ENCODE measurements at places on chromosomes 3 and 15.

DNA sequence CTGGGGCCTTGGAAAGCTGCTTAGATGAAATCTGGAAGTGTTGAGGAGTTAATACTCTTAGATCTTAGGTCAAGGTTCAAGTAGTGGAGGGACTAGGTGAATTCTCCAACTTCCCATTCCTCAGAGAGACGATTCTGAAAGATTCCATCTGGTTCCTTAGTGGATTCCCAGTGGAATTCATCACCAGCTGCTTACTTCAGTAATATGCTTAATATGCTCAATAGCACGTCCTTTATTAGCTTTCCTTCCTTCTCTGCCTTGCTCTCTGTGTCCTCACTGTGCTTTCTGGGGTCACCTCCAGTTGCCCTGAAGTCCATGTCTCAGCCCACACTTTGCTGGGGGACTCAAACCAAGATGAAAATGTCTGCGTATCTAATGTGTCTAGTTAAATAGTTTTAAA lies 31.0 kb downstream of the CEP63 start:
- no peak for DNase-seq

GRCh38 chr3:21117370-21117769 lies 633.6 kb downstream of the ZNF385D start:
- DNase-seq: no peak

DNA sequence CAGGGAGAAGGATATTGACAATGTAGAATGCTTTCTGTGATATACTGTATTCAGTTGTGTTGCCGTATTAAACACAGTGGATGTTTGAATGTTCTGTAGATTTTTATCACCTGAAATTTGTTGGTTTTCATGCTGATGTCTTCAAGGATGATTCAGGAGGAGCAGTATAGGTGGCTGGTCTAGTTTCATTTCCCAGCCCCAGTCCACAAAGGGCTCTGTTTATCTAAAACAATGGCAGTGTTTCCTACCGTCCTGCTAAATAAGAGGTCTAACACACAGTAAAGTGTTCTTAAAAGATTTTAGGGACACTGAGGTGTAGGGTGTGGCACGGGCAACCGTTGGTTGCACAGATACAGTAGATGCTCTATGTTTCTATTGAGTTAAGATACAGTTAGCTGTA lies 26.0 kb downstream of the NEO1 start:
- DNase-seq: no peak

DNA sequence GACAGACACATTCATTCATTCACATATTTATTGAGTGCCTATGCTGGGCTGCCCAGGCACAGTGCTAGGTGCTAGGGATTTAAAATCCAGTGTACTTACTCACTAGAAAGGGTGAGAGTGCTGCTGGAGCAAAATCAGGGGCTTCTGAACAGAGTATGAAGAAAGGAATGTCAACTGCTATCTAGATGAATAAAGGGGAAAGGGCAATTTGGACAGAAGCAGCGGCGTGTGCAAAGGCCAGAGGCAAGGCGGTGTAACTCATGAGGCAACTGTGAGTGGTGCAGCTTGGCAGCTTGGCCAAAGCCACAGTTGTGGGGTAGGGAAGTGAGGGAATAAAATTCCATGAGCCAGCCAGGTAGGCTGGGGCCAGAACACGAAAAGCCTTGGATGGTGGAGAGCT lies 76.7 kb downstream of the RAD18 start:
- no peak for DNase-seq
